ENCODE measurements at places on chromosomes 12 and 14.

DNA sequence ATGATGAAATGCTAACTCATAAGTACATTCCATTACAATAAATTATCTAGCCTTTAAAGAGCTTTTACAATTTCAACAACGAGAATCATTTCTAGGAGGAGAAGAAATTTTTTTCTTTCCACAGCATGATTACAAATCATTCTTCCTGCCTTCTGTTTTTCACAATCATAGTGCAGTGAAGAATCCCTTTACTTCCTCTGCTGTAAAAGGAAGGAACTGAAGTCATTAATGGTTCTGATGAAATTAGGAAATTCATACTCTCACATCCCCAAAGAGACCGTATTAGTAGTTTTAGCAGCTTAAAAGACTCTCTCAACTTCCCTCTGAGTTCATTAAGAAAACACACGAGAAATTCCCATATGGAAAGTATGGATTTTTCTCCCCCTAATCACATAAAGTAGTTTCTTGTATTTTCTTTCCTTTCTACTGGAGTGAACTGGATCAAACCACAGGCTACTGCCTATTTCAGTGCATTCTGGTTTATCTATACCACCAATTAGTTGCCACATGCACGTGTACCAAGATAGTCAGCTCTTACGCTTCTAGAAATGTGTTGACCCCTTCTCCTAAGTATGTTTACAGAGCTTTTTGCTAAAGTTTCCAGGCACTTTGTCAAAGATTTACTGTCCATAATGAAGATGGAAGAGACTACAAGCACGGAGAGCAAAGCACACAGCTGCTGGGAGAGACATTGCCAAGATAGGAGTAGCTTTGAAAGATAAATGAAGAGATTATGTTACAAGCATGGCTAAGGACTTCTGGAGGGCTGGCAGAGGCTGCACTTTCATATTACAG is 58.9 kb upstream of the KITLG start:
- no peak for DNase-seq

- no peak for DNase-seq
These were observed 1183.7 kb downstream of the AACS start for GRCh38 chr12:126248871-126249403.

DNA sequence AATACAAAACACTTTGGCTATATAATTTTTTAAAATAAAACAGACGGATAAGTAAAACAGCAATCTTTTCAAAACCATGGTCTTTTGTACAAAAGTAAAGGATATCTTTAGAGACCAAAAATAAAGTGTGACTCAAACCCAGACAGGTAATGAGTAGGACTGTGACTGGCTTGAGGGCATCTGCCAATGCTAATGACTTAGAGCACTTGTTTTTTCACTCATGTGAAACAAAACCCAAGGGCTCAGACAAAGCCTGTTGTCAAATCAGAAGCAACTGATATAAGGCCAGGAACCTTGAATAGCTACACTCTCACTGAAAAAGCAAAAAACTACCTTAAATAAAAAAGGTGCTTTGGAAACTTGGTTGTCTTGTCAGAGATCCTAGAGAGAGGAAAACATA is 357.4 kb downstream of the TMEM117 start:
- DNase-seq: no peak

DNA sequence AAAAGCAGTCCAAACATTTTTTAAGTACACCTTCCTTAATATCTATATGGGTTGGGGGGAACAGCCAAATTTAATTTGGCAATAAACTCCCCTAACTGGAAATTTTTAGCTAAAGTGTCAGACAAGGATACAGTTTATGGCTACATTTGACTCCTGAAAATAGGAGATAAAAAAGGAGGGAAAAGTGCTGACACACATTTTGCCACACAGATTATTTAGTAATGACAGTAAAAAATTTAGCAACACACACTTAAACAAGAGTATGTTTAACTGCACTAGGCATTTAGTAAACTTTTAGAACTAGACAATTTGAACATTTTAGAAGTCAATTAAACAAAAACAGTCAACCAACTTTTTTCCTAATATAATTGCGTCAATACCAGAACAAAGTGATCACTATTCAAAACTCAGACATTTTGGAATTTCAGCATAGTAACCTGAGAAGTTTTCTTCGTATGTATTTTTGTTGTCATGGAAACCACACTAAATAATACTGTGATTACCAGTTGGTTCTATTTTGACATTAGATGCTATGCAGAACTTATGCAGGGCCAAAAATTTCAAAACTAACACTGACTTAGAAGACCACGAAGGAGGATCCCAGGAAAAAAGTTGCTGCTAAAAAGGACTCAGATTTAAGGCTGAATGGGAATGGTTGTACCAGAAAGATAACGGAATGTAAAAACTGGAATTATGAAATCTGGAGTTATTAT is 13.4 kb downstream of the GMFB start:
- DNase-seq: no peak

DNA sequence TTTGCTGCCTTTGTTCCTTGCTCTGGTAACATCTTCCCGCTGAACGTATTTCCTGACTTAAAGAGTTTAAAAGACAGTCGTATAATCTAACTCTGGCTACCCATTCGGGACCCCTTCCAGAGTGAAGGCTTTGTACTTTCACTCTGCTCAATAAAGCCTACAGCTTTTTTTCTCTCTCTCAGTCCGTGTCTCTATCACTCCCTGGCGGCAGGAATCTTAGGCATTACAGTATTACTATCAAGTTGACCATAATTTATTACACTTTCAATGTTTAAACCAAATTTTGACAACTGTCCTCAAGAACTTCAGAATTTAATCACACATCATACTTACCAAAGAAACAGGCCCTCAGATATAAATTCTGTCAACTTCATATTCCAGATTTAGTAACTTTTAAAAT is 967.9 kb downstream of the FSCB start:
- no peak for DNase-seq

DNA sequence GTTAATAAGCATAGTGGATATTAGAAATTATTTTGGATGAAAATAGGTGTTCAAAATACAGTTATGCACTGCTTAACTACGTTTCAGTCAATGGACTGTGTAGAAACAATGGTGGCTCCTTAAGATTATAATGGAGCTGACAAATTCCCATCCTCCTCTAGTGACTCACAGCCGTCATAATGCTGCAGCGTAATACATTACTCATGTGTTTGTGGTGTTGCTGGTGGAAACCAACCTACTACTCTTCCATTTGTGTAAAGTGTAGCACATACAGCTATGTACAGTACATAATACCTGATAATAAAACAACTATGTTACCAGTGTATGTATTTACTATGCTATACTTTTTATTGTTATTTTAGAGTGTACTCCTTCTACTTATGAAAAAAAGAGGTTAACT is 111.2 kb upstream of the TMCC3 start:
- DNase-seq: no peak

DNA sequence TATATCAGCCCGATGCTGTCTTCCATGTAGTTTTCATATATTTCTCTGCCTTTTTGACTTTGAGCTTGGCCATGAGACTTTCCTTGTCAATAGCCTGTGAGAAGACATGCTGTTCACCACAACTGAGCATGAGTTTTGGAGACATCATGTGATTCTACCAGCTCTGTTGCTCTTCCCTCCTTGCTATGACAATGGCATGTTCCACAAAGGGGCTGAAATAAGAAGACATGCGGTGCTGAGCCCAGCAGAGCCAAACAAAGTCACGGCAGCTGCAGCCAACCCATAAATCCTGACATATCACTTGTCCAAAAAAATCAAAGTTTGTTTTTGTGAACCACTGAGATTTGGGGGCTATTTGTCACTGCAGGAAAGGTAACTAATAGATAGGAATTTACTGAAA is 343.4 kb upstream of the KITLG start:
- DNase-seq: no peak

DNA sequence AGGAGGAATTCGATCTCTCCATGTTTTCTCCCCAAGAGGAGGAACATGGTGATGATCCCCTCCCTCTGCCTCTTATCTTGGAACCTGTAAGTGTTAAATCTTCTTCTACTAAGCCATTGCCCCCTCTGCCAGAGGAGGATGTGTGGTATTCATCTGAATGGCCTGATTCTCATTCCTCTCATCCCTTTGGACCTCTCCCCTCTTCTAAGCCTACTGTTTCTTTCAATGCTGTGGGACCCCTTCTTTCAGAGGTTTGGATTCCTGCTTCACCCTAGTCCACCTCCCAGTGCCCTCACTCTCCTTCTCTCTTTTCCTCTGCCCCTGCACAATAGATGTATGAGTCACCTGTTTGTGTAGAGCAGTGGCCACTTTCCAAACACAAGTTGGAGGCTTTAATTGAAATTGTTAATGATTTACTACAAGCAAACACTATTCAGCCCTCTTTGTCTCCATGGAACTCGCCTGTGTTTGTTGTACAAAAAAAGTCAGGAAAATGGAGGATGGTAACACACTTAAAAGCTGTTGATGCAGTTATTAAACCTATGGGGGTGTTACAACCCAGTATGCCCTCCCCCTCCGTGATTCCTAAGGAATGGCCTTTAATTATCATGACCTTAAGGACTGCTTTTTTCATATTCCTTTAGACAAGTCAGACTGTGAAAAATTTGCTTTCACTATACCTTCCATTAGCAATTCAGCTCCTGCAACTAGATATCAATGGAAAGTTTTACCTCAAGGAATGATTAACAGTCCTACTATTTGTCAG is 192.1 kb upstream of the ALG10B start:
- no peak for DNase-seq

DNA sequence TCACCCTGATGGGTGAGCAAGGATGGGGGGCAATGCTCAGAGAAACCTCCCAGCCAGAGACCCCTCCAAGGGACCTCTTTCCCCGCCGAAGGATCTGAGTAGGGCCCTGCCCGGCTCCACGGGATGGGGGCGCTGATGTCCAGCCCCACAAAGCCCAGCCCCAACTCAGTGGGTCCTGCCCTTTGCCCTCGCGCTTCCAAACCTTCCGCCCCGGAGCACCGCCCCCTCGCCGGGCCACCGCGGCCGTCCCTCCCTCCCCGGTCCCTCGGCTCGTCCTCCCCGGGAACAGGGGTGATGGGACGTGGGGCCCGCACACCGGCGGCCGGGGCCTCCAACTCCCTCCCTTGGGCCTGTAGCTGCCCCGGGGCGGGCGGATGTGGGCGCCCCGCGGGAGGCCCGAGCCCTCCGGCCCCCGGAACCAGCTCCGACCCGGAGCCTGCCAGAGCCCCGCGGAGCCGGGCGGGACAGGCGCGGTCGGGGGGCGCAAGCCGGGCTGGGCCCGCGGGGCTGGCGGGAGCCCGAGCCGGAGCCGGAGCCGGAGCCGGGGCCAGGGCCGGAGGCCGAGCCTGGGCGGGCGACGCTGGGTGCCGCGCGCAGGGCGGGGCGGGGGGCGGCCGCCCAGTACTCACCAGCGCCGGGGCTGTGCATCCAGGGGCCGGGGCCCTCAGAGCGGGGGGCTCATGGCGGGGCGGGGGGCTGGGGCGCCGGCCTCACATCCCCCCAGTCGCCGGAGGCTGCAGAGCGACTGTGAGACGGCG is 386 bp downstream of the HDAC7 start:
- DNase-seq: peak; percentile 71

GRCh38 chr14:100836311-100836805 is 10.4 kb downstream of the MEG3 start:
- no peak for DNase-seq

GRCh38 chr12:56995201-56995929 is 11.0 kb downstream of the ZBTB39 start:
- DNase-seq: no peak

DNA sequence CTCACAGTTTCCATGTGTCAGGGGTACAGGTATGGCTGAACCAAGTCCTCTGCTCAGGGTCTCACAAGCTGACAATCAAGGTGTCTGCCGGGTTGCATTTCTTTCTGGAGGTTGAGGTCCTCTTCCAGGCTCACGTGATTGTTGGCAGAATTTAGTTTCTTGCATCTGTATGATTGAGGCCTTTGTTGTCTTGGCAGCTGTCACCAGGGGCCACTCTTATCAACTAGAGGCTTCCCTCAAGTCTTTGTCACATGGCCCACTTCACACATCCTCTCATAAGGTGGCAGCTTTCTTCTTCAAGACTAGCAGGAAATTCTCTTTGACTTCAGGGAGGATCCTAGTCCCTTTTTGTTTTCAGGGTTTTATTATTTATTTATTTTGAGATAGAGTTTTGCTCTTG is 46.0 kb upstream of the FOS start:
- no peak for DNase-seq

- DNase-seq: no peak
These were observed 37.4 kb downstream of the SH2B3 start for GRCh38 chr12:111443086-111443485.

- DNase-seq: no peak
These were observed 152.7 kb downstream of the SRGAP1 start for GRCh38 chr12:63997198-63997597.

- DNase-seq: no peak
These were observed 12.6 kb downstream of the TRIM9 start for GRCh38 chr14:51082349-51082748.

All from activated CD4-positive, CD25-positive, alpha-beta regulatory T cell treated with anti-CD3 and anti-CD28 coated beads, Interleukin-2, amount 50 U/mL, for 72 hours (primary cell).